ENCODE measurements at places on chromosomes 7 and 10.

GRCh38 chr7:43372676-43373355 is 210.1 kb upstream of the STK17A start:
- no peak for DNase-seq

DNA sequence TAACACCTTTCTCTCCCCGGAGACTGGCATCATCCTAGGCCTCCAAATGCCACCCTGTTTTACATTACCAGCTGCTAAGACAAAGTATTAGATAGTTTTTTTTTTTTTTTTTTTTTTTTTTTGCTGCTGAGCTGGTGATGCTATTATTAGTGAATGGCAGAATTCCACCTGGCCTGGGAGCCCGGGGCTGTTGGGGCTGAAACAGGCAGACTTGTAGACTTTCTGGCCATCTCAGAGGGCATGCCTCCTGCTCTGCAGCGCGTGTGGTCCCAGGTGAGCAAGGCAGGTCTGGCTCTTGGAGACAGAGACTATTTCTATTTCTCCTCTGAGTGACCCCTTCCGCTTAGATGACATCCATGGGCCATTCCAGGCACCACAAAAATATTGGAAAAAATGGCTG is 104.2 kb downstream of the EMX2 start:
- no peak for DNase-seq

DNA sequence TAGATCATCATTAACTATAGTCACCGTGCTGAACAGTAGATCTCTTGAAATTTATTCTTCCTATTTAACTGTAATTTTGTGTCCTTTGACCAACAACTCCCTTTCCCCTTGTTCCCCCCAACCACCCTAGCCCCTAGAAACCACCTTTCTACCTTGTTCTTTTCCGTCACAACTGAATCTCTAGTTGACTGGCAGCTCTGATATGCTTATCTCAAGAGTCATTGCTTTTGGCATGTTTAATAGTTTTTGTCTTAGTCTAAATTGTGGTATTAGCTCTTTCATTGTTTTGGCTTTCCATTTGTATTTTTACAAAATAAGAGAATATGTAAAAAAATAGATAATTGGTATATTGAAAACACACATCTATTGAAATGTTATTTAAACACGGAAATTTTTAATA is 1.8 kb downstream of the GNAT3 start:
- no peak for DNase-seq

DNA sequence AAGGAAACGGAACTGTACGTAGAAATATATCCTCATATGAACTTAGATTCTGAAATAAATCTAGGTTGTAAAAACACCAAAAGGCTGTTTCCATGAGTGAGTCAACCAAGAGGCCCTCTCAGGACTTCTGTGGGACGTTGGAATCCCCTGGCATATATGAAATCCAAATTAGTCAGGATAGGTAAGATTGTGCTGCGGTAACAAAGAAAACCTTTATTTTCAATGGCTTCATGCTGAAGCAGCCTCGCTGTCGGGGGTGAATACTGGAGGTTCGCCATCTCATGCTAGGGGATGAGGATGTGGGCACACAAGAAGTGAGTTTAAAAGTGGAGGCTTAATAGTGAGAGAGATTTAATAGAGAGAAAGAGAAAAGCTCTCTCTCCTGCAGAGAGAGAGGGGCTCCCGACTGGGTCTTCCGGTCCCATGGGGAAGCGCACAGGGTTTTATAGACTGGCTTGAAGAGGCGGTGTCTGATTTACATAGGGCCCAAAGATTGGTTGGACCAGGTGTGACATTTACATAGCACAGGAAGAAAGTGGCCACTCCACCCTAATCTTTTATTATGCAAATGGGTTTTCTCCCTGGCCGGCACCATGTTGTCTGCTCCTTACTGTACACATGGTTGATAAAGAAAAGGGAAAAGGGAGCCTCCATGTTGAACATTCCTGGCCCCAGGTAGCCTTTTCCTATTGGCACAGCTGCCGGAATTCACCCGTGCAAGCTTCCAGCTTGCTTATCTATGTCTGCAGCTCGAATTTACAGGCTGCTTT is 52.3 kb upstream of the SEPHS1 start:
- no peak for DNase-seq

- peak; percentile 21 for DNase-seq
These were observed at the start of gene INA for GRCh38 chr10:103276896-103277712. INA (plus strand) TSS chr10:103277138; CDS start chr10:103277212, 74 bp downstream.

- DNase-seq, result no peak
These were observed 24.4 kb upstream of the LRRC18 start for GRCh38 chr10:48964038-48964437.

DNA sequence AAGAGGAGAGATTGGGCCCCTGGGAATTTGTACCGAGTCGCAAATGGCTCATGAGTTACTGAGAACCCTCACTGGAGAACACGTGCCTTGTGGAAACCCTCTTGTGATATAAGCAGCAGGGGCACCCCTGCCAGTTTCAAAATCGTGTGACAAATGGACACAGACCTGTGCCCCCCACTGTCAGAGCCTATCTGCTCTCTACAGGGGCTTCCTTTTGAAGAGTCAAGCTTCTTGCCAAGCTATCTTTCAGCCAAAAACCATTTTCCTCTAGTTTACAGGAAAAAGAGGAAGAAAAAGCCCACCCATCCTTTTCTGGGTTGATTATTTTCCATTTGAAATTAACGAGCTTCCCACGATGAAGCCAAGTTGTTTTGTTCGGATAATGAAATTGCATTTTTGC is 64.1 kb upstream of the MPP7 start:
- DNase-seq, result no peak

- no peak for DNase-seq
These were observed 219.8 kb upstream of the SMIM30 start for GRCh38 chr7:113338071-113338696.

GRCh38 chr7:74176555-74176954 is 2.4 kb downstream of the EIF4H start:
- DNase-seq, result no peak

GRCh38 chr7:155282671-155283070 is 15.0 kb upstream of the INSIG1 start:
- peak; percentile 94 for DNase-seq

DNA sequence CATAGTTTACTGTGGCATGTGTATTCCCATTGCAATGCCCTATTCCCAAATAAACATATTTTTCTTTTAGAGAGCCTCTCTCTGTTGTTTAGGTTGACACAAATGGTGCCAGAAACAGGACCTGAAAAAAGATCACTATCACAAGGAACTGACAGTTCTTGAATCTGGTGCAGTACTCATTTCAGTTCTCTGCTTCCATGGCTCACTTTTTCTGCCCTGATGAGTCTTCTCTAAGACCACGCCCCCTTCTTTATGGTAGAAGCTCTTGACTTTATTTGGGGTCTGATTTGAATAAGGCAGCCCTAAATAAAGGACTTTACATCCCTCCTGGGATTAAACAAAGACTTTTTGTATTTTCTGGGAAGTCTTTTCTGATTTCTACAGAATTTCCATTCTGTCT is 3.5 kb upstream of the CCDC126 start:
- no peak for DNase-seq

DNA sequence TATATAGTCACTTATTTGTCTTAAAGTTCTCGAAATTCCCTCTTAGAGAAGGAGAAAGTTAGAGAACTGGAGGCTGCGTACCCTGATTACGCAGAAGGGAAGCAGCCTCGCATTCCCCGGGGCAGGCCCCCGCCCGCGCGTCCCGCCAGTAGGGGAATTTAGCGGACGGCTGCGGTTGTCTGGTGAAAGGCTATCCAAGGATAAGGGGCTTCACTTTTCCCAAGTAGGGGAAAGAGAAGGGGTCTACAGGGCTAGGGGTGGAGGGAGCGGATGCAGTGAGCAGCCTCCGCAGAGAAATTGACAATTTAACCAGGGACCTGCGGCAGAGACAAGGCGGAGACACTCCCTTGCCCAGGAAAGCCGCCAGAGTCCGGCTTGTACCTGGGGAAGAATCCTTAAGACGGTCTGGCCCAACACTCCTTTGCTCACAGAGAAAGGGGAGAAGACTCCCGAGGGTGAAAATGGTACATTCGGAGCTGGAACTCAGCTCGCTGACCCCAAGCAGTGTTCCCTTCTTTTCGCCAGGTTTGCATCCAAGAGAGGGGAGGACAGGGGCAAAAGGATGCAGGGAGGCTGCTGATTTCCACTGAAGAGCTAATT is 994 bp upstream of the MAGI2 start:
- DNase-seq, result peak; percentile 9

DNA sequence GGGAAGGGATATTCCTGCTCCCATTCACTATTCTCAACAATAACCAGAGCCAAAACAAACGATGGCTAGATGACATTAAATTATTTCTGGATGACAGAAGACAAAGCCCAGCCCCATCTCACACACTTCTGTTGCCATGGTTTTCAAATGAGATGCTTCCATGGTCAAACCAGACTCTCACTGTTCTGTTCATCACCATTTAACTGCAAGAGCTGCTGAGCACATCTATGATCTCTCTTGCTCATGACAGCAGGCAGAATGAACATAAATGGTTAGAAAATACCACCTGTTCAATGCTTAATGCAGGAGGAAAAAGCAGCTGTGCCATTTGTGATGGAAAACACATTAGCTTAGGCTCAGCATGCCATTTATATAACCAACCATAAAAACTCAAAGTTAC is 758.6 kb upstream of the ZWINT start:
- no peak for DNase-seq

DNA sequence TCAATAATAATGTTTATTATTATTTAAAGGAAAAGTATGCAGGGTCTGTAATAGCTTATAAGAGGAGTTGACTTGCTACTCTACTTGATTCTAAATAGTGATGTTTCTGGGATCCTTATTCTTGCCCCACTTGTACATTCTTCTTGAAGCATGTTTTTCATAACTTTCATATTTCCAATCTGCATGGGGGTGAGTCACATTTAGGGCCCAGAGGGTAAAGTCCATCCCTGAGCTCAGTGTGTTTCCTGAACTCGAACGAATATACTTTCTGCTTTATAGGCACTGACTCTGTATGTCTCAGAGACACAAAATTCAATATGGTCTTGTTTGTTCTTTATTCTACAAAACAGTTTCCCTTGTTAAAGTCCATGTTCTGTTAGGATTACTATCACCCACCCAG is 61.0 kb upstream of the SMIM30 start:
- no peak for DNase-seq

DNA sequence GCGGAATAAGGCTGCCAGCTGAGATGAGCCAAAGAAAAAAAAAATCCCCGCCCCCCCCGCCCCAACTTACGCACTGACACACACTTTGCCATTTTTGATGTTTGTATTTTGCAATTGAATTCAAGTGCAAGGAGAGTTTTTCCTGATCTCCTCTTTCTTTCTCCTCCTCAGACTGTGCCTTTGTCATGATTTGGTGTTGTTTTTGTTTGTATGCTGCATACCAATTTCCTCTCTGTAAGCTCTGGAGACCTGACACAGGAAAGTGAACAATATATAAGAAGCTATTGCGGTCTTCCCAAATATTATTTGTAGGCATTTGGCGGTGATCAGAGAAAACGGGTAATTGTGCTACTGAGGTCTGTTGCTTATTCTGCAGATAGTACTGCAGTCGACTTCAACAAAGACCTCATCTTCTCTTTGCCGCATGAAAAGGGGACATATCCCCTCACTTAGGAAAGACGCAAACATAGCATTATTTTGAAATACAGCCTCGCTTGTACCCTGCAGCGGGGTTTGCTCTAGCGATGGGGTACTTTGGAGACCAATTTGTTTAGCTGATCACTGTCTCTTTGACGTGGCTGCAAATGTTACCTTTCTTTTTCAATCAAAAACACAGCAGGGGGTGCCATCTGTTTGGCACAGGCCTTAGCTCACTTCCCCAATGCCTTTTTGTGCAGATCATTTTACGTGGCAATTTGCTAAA is 206.6 kb downstream of the SKAP2 start:
- no peak for DNase-seq

DNA sequence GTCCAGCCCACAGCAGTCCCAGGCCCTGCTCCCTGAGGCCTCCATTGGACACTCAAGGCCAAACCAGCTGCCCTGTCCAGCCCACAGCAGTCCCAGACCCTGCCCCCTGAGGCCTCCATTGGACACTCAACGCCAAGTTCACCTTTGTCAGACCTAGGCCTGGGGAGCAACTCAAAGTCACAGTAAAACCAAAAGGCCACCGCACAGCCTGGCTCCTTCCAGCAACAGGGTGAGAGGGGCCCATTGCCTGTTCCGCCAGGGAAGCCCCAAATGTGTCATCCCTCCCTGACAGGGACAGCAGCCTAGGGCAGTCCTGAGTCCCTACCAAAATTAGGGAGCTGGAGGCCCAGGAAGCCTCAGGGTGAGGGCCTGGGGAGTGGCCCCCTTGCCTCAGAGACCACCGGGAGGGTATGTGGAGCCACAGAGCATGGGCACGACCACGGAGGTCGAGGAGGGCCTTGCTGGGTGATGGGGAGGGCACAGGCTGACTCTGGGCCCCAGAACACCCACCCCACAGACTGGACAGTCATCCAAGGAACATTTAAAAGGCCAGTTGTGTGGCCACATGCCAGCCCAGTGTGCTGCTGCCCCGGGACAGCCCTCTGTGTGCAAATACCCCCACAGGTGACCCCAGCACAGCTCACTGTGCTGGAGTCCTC is 66.5 kb upstream of the PPP2R2D start:
- no peak for DNase-seq

DNA sequence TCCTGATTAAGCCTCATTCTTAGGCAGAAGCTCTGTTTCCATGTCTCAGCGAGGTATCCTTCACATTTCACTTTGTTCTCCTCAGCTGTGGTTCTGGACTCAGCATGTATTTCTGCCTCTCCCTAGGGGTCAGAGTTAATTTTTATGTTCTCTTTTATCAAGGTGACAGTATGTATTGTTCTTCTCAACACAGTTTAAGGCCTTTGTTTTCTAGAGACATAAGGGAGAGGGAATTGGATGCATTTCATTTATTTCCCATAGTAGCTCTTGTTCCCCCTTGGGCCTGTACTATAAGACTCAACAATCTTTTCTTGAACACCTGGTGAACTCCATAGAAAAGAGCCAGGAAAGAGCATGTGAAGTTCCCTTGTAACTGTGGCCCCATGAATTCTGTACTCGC is 214.3 kb downstream of the ZWINT start:
- DNase-seq, result no peak

GRCh38 chr10:62666275-62666674 is 138.2 kb upstream of the ADO start:
- peak; percentile 54 for DNase-seq

DNA sequence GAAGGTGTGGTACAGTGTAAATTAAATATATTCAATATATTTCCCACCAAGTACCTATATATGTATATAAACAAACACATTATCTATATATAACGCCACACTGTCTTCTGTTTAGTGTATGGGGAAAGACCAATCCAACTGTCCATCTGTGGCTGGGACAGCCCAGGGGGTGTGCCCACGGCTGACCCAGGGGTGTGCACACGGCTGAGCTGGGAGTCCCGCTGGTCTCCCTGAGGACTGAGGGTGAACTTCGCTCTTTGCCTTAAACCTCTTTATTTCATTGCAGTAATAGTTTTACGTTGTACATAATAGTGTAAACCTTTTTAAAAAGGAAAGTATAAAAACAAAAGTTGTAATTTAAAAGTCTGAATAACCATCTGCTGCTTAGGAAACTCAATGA is 6.3 kb downstream of the EN2 start:
- no peak for DNase-seq

- no peak for DNase-seq
These were observed 36.4 kb downstream of the FAM204A start for GRCh38 chr10:118305730-118306129.
